ENCODE measurements at places on chromosomes 6 and 20.

DNA sequence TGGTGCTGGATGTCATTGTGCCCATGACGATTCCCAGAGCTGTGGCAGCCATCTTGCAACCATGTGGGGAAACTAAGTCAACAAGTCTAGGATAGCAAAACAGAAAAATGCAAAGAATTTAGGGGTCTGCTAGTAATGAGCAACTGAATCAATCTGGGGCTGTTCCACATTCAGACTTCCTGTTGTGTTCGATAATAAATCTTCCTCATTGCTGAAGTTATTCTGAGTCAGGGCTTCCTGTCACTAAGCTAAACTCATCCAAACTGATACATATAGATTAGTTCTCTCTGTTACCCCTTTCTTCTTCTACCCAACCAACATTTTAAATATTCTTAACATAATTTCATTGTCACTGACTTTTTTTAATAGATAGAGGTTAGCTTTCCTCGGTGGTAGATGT, 205.9 kb downstream of the HACE1 start:
- DNase-seq = no peak

- no peak for DNase-seq
These were observed 73.6 kb upstream of the ZNF184 start for GRCh38 chr6:27546522-27546921.

- DNase-seq = no peak
These were observed 127.2 kb upstream of the SUPT3H start for GRCh38 chr6:45504947-45505346.

GRCh38 chr6:110282412-110282811, 75.7 kb downstream of the METTL24 start:
- no peak for DNase-seq

- DNase-seq = no peak
These were observed 23.0 kb downstream of the ELOVL5 start for GRCh38 chr6:53325785-53326184.

GRCh38 chr6:2658788-2659187, 91.9 kb downstream of the MYLK4 start:
- DNase-seq = no peak

GRCh38 chr6:116072368-116072767, 11.7 kb upstream of the FRK start:
- DNase-seq = no peak

- DNase-seq = no peak
These were observed 24.3 kb upstream of the ZNF217 start for GRCh38 chr20:53617791-53618489.

GRCh38 chr6:39576556-39577303, 148.5 kb downstream of the KIF6 start:
- DNase-seq = no peak

DNA sequence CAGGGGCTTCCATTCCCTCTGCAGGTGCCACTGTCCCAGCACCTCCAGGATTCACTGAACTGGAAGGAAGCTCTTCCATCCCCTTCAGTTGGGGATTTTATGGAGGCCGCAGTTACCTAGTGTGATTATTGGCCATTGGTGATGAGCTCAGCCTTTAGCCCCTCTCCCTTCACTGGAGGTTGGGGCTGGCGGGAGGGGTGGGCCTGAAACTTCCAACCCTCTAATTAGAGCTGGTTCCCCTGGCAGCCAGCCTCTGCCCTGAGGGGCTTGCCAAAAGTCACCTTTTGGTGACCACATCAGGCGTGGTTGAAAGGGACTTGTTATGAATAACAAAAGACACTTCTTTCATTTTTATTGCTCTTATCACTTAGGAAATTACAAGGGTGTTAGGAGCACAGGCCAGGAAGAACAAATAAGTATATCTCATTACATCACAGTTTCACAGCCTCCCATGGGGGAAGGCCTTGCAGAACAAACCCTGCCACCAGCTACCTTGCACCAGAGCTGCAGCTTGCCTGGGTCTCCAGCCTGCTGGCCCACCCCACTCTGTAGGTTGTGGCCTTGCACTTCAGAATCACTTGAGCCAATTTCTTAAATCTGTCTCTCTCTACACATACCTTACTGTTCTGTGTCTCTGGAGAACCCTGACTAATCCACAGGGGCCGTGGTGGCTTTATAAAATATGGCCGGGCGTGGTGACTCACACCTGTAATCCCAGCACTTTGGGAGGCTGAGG, 5.0 kb downstream of the PYGB start:
- no peak for DNase-seq

DNA sequence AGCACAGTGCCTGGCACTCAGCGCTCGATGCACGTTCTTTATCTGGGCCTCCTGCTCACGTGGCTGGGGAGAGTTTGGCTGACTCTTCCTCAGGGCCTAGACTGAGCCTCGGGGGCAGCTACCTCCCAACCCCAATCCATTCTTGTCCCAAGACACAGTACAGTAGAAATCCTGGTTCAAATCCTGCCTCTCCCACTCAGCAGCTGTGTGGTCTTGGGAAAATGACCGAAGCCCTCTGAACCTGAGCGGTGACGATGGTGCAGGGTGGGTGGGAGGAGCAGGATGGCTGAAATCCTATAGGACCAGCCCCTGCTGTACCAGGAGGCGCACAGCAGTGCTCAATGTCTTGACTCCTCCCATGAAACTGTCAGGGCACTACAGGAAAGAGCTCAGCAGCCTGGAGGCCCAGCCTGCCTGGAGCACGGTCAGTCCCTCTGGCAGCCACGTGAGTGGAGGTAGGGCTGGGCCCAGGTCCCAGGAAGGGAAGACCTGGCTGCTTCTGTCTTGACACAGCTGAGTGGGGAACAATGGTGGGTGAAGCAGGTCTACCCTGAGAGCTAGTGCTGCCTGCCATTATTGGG, 31.5 kb downstream of the PDRG1 start:
- no peak for DNase-seq

DNA sequence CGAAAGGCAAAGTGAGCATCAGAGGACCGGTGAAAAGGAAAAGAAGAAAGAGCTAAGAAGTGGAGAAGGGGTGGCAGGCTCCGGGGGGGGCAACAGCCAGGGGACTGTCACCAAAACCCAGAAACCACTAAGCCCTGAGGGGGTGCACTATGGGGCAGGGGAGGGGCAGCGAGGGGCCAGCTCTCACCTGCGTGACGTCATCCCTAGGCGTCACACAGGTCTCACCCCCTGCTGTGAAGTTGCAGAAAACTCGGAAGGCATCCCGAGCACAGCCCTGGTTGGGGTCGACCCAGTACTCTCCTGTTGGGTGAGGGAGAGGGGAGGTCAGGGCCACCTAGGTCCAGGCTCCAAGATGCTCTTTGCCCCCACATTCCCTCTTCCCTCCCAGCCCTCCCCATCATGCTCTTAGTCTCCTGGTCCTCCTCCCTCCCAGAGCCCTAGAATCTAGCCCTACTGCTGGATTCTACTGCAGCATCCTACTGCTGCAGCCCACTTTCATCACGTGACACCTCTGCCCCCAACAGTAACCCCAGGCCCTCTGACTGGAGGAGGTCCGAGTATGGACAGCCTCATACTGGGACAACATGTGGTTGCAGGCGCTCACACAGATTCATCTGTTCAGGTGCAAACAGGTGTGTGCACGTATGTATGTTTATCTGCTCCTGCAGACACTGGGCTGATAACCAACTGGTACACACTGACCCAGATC, 27.4 kb downstream of the COL11A2 start:
- DNase-seq = no peak

DNA sequence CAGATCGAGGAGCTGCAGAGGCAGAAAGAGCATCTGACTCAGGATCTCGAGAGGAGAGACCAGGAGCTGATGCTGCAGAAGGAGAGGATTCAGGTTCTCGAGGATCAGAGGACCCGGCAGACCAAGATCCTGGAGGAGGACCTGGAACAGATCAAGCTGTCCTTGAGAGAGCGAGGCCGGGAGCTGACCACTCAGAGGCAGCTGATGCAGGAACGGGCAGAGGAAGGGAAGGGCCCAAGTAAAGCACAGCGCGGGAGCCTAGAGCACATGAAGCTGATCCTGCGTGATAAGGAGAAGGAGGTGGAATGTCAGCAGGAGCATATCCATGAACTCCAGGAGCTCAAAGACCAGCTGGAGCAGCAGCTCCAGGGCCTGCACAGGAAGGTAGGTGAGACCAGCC, 26.2 kb downstream of the C20orf173 start:
- DNase-seq = no peak

GRCh38 chr6:55276745-55277530, 50.3 kb upstream of the GFRAL start:
- no peak for DNase-seq

DNA sequence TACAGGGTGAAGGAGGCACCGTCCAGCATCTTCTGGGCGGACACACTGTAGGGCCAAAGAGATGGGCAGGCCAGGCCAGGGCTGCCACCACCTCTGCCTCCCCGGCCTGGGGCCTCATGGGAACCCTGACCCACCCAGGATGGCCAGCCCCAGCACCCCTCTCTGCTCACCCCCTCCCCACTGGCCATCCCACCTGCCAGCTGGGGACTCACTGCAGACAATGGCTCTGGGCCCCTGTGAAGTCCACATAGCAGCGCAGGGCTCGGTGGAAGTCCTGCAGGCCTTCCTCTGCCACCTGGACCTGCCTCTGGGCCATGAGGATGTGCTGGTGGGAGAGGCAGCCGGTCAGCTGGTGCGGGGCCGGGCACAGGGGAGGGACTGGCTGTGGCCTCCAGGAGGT, 3.6 kb upstream of the C20orf144 start:
- DNase-seq = no peak
